SHP77 (cell line): ENCODE measurements at places on chromosomes 11 and 22.

DNA sequence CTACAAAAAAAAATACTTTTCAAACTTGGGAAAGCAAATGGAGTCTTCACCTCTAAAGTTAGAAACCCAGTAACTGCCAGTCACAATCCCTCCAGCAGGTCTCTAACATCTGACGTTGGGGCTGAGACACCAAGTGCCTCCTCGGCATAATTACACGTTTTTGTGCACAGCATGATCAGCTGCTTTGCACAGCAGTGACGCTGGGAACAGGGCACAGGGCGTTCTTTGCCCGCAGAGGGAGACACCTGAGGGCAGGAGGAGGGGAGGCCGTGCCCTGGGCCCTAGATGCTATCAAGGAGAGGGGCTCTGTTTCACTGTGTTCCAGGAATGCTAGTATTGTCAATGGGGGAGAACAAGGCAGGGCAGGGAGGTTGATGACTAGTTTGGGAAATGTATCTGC, 120.1 kb downstream of the PARVA start:
- no peak for DNase-seq

GRCh38 chr11:123018702-123019101, 37.1 kb upstream of the BSX start:
- DNase-seq: no peak

GRCh38 chr11:19725379-19726079, 12.9 kb downstream of the NAV2 start:
- DNase-seq: no peak

- DNase-seq: no peak
Measured at GRCh38 chr11:2526808-2527381, 82.1 kb downstream of the KCNQ1 start.

DNA sequence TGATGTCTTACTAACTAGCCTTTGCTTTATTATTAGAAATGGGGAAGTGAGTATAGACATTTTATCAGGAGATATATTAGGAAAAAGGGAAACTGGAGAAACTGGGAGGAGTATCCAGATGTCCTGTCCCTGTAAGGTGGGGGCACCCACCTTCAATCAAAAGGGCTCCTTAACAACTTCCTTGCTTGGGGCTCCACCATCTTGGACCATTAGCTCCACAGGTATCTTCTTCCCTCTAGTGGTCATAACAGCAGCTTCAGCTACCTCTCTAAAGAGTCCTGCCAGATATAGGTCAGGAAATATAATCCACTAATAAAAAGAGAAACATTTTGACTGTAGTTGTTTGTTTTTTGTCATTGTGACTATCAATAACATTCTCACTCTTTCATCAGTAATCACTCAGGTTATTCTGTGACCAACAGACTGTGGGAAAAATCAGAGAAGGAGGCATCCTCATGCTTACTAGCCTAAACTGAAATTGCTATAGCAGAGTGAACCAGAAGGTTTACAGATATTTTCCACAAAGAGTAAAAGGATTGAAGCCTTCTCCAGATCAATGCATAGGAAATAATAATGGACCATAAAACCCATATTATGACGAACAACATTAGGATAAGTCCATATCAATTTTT, 10.4 kb downstream of the OR51B4 start:
- peak; percentile 0 for DNase-seq

GRCh38 chr11:44611687-44612434, 46.4 kb downstream of the CD82 start:
- no peak for DNase-seq

DNA sequence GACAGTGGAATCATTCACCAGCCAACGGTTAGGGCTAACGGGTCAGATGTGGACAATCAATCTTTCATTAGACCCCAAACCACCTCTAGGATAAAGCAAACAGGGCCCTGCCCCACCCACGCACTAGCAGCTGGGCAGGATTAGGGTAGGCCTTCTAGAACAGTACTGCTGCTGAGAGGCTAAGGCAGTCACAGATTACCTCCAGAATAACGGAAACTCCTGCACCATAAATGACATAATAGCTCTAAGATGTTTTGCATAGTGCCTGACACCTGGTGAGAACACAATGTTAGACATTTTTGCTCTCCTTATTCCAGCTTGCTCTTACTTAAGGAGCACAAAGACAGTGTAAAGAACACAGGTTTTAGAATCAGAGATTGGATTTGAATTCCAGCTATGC, 1.8 kb downstream of the SYTL2 start:
- no peak for DNase-seq

DNA sequence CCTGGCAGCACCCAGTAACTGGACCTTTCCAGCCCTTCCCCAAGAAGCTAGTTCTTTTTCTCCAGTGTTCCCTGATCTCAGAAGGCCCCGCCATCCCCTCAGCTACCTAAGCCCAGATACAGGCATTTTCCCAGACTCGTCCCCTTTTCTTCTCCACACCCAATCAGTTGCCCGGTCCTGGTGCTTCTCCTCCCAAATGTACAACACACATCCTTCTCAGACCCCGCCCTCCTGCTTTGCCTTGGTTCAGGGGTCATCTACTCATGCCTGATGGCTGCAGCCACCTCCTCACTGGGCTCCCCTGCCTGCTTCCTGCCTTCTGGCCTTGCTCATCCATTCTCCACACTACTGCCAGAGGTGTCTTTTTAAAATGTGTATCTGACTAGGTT, 6.5 kb downstream of the TKFC start:
- no peak for DNase-seq

DNA sequence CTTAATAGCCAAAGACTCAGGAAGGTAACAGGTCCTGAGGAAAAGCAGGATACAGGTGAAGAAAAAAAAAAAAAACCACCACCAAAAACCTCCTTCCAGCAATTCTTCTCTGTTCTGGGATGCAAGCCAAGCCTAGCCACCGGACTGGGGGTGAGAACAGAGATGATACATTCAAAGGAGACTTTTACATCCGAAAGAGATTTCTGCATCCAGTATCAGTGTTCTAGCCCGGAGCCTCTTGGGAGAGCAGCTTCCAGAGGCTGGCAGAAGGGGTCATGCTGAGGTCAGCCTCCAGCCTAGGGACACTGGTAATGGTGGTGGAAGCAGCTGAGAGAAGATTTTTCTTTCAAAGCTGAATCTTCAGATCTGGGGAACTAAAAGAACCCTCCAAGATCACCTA, 76.2 kb downstream of the KCNC1 start:
- DNase-seq: no peak

DNA sequence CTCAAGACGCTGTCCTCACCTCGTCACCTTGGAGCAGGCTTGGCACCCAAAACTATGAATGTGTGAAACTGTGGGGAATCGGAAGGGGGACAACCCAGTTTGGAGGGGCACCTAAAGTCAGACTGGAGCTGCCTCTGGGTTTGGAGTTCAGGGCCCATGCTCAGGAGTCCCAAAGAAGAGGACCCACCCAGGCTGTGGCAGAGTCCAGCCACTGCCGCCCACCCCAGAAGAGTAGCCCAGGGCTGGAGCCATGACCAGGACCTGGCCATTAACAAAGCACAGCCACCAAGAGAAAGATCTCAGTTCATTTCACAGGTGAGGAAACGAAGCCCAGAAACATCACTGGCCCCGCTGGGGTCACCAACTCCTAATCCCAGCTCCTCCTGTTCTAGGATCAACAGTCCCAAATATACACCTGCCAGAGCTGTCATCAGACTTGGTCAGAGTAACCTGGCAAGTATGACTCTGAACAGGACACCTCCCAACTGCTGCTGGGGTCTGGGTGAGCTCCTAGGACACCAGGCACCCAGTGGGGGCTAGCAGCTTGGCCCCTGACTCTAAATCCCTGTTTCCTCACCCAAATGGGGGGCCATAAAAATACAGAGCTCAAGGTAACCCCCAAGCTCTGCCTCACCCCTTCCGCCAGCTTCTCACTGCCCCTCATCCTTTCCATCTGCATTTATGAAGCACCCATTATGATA, 2.7 kb downstream of the RAB3IL1 start:
- no peak for DNase-seq

DNA sequence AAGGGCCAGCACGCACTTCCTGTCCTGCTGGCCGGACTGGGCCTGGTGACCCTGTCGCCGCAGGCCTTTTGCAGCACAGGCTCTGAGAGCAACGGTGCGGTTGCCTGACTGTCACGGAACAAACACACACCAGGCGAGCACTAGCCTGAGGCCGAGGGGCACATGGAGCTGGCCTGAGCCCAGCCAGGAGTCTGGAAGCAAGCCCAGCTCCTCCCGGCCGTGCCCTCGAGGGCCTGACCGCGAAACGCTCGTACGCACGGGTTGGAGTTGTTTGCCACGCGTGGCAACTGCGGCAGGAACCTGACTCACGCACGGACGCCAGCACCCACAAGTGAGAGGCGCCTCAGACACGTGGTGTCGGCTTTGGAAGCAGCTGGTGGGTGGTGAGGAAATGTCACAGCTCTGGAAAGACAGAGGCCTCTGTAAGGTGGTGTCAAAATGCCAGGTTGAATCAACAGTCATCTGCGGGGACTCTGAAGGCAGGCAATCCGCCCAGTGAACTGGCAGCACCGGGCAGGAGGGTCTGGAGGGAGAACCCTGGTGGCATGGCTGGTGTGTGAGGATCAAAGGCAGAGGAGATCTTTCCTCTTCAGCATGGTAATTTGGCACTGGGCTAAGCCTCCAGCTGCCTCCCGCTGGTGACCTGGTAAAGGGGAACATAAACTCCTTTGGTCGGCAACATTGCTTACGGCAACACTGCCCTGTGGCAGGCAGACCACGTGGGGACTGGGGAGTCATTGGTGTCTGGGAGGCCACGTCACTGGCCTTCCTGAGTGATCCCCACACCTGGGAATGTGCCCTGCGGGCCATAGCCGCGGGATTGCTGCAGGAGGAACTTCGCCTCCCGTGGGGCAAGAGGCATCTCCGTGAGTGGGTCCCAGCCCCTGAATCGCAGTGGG, 15.3 kb upstream of the IL17REL start:
- no peak for DNase-seq

DNA sequence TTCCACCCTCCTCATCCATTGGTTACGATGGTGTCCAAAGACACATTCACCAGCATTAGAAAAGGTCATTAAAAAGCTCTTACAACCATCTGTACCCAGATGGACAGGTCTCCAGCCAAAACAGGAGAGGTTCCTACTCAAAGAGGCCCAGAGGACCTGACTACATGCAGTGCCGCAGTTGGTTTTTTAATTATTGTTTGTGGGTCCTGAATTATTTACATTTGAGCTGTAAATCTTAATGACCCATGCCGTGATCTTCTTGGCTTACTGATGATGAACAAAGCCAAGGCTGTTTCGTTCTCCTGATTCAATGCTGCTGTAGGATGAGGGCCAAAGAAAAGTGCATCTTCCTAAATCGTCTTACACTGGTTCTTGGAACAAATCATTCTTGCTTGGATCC, 83.7 kb downstream of the CADM1 start:
- peak; percentile 58 for DNase-seq

DNA sequence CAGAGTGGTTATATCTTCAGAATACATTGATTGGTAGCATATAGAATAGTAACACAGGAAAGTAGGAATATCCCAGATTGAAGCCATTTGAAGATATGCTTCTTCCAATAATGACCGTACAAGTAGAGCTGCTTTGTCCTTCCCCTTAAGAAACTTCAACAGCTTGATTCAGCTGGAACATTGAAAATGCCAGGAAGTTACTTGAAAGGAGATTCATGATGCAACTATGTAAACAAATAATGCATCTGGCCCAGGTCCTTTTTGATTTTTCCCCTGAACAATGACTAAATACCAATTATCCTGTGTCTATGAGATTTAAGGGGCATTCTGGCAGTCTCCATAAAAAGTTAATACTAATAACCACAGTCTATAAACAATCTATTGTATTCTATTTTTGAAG, 3.0 kb downstream of the DKK3 start:
- DNase-seq: no peak

DNA sequence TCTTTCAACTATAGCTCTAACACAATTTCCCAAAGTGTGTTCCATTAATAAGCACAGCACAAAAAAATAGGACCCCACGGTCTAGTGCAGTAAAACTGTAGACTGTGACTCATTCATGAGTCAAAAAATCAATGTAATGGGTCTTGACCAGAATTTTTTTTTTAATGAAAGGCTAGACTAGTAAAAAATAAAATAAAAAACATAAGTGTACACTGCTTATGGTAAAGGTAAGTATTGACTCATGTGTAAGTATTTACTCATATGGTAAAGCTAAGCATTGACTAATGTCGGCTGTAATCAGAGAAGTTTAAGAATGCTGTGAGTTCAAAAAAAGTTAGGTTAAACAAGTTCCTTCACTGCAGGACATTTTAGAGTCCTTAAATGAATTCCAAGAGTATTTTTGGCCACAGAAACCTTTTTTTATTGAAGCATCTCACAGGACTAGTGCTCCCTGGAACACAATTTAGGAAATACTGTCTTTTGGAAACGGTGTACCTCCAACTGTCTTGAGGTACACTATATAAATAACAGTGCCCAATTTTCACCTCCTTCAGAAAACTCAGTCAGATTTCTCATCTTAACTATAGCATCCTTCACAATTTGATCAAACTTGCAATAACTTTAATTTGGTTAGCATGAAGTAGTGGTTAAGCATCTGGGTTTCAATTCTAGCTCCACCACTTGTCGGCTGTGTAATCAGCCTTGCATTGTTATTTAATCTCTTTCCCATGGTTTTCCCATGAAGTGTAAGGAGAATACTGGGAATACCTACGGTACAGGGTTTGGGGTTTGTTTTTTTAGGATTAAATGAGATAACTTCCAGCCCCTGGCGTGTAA, 2.1 kb downstream of the CCDC73 start:
- no peak for DNase-seq

- DNase-seq: no peak
Measured at GRCh38 chr22:19109198-19110063, 12.8 kb downstream of the DGCR2 start.

DNA sequence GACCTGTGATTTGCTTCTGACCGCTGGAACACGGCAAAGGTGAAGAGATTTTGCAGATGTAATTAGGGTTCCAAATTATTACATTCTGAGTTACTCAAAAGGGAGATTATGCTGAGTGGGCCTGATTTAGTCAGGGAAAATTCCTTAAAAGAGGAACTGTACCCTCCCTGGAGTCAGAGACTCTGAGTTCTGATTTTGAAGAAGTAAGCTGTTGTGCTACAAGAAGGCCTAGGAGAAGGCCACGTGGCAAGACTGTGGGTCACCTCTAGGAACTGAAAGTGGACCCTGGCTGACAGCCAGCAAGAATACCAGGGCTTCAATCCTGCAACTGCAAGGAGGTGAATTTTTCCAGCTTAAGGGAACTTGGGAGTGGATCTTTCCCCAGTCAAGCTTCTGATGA, 45.3 kb downstream of the CHRDL2 start:
- no peak for DNase-seq

- DNase-seq: peak; percentile 66
Measured at GRCh38 chr11:74138572-74138971, 32.2 kb downstream of the C2CD3 start.

DNA sequence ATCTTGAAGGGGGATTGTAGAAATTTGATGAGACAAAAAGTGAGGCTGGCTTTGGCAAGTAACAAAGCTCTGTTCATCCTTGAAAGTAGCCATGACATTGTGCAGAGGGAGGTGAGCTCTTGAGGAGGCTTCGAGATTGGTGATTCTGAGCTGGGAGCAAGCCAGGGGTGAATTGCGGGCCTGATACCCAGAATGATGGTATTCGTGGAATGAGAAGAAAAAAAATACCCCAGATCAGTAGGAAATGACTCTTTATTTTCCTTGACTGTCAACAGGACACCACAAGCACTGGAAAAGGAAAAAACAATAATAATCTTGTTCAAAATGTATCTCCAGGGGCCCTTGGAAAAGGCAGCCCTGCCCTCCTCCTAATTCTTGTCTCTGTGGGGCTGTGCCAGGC, 62.7 kb downstream of the TSPAN18 start:
- DNase-seq: no peak
